ENCODE measurements at places on chromosomes 16 and 17. TPM values are rescaled to one million over a fixed set of nuclear protein-coding genes. Genes with fewer than 3 reads are reported as not detected.

Gene ABAT
- 9.0 TPM for total RNA-seq

Gene TPSAB1
- total RNA-seq = 10.8 TPM

GRCh38 chr16:48405907-48406306 lies 20.7 kb upstream of the SIAH1 start:
- no peak for DNase-seq

- no peak for DNase-seq
Measured at GRCh38 chr17:80588702-80589383, 44.2 kb downstream of the RPTOR start.

GRCh38 chr16:69049146-69049545 lies 56.3 kb upstream of the HAS3 start:
- no peak for DNase-seq

- DNase-seq = no peak
Measured at GRCh38 chr16:84047206-84047605, 4.6 kb upstream of the SLC38A8 start.

- DNase-seq = no peak
Measured at GRCh38 chr16:8370374-8371270, 219.7 kb downstream of the TMEM114 start.

- DNase-seq = peak; percentile 31
Measured at GRCh38 chr16:17578981-17579874, 108.5 kb upstream of the XYLT1 start.

- peak; percentile 74 for DNase-seq
Measured at GRCh38 chr16:85422632-85423550, 190.2 kb upstream of the GSE1 start.

GRCh38 chr16:85390511-85391174 lies 222.5 kb upstream of the GSE1 start:
- DNase-seq = peak; percentile 85
